ENCODE measurements at places on chromosomes 12 and 14.

- DNase-seq, result no peak
Observed at GRCh38 chr12:694734-695503, 31.7 kb upstream of the NINJ2 start.

DNA sequence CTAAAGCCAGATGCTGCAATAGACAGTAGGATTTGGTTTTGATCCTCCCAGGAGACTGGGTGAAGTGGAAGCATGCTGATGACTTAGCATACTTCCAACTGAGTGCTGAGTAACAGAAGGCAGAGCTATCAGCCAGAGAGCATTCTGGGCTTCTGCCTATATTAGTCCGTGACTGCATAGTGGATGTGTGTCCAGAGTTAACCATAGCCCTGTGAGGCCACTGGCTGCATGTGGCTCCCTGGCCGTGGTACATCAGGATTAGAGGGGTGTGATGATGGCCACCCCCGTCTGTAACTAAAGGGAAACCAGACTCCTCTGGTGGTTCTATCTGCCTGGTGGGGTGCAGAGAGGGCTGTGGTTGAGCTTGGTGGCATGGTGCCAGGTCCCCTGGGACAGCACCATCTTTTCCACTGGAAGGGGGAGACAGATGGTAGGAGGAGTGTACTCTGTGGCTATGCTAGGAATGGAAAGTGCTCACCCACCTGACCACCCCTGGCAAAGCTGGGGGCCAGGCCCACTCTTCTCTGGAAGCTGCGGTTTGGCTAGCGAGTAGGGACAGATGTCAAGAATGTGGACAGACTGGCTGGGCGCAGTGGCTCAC is 27.4 kb downstream of the ABCD4 start:
- DNase-seq, result no peak

DNA sequence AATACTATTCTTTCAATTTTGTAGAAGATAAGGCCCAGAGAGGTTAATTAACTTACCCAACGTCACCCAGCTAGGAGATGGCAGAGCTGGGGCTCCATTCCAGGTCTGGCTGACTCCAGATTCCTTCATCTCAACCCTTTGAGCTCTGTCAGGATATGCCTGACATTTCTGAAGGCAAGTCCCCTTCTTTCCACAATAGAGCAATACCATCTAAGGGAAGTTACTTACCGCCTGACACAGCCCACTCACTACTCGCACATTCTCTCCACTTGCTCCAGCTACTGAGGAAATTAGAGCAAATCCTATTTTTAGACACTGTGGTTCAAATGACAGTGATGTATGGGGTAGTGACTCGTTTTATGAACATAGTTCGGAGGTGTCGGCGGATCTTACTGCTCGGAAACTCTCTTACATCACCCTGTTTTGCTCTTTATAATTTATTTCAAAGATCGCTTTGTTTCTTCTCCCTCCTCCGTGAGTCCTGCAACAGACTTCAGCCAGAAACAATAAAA is 2.0 kb upstream of the WSCD2 start:
- DNase-seq, result no peak

DNA sequence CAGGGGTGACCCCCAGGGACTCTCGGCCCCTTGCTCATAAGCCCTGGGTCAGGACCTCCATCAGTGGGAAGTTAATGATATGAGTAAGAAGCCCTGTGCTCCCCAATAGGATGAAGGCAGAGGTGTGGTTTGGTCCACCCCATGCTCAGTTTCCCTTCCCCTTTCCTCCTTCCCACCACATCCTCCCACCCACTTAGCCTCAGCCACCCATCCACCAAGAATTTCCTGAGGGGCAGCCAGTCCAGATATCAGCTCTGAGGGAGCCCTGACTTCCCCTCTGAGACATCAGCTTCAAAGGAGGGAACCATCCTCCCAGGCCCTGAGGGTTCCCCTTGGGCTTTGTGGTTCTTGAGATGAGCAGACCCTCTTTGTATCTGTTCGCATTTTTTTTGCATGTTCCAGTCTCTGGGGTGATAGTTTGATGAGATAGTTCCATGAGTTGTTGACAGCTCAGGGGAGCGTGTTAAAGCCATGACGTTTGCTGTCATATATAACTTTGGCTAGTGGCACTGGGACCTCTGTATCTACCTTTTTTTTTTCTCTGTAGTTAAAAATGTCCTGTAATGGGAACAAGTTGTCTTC is 71.2 kb downstream of the LGMN start:
- no peak for DNase-seq

GRCh38 chr12:132841151-132841550 is 12.5 kb upstream of the GOLGA3 start:
- no peak for DNase-seq

DNA sequence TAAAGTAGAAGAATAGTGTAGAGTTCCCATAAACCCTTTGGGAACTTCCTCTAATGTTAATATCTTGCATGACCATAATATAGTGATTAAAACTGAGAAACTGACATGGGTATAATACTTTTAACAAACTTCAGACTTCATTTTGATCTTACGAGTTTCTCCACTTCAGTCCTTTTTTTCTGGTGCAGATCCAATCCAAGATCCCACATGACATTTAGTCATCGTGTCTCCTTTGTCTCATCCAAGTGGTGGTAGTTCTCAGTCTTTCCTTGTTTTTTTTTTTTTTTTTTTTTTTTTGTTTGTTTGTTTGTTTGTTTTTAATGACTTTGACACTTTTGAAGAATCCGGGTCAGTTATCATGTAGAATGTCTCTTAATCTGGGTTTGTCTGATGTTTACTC is 179.2 kb downstream of the CACNA1C start:
- no peak for DNase-seq

- DNase-seq, result no peak
Observed at GRCh38 chr14:34258318-34258717, 203.7 kb downstream of the SPTSSA start.

DNA sequence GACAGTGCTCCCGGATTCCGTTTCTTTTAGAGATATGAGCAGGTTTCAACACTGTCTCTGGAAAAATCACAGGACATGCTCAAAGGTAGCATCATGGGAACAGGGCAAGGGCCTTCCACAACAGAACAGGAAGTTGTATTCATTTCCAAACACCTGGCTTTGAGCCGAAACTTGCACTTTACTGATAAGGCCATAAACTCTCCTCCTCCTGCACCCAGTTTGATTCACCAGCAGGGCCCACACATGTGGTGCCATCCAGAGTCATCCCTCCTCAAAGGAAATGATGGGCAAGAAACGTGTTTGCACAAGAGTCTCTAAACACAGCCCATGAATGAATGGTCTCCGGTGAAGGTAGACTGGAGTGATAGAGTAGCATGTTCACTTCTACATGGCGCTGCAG is 268.4 kb upstream of the FKBP4 start:
- DNase-seq, result no peak

- DNase-seq, result no peak
Observed at GRCh38 chr12:64877363-64878004, 53.0 kb downstream of the TBC1D30 start.
